ENCODE measurements at places on chromosomes 16 and 17.

DNA sequence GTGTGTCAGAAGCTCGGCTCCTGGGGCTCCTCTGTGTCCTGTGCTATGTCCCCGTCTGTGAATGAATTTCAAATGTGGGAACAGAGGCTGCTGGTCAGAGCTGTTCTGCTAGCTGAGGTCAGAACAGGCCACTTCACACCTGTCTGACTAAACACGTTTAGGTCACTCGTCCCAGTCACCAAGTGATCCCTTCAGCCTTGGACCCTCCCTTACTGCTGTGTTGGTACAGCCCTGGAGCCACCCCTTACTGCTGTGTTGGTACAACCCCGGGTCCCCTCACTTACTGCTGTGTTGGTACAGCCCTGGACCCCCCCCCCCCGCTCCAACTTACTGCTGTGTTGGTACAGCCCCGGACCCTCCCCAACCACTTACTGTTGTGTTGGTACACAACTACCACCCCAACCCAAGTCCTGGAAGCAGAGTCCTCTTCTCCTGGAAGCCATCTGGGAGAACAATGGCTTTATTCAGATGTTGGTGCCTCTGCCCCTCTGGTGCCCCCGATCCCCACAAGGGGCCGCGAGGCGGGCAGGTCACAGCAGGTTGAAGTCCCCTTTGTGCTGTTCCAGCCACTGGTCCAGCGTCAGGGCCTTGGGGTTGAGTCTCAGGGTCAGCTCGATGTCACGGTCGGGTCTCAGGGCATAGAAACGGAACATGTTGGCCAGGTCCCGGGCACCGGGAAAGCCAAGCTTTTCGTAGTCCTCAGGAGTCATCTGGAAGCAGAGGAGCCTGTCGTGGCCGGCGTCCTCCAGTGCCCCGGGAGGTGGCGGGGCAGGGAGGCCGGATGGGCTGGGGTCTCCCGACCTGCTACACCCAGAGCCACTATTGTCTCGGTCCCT, 13.0 kb downstream of the NMRAL1 start:
- peak; percentile 37 for DNase-seq

GRCh38 chr17:2214047-2214928, 89.3 kb downstream of the SMG6 start:
- DNase-seq = no peak

GRCh38 chr16:77062878-77063675, 127.9 kb upstream of the MON1B start:
- DNase-seq = no peak

- DNase-seq = peak; percentile 79
Measured at GRCh38 chr16:9372934-9373890, 281.8 kb downstream of the HAPSTR1 start.

GRCh38 chr16:68737046-68737729, at the start of gene CDH1:
Gene CDH1, plus strand, starts transcription at chr16:68737292. Its CDS starts 124 bp downstream, at chr16:68737416.
- no peak for DNase-seq

- no peak for DNase-seq
Measured at GRCh38 chr17:67109111-67109510, 64.8 kb downstream of the CACNG1 start.

GRCh38 chr17:80482058-80482318, 5.6 kb upstream of the NPTX1 start:
- DNase-seq = no peak

DNA sequence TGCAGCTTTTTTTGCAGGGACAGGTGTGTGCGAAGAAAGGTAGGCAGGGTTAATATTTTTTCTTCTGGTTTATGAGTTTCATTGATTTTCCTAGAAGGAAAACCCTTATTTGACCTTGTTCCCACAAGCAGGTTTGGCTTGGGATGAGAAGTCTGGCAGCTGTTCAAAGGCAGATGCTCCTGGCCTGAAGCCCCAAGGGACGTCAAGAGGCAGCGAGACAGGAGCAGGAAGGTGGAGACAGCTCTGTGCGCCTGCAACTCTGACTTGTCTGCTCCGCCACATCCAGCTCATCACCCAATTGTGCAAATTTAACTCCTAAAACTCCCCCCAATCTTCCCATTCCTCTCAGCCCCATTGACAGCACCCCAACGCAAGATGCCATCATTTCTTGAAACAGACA, 136.8 kb upstream of the XYLT1 start:
- no peak for DNase-seq

DNA sequence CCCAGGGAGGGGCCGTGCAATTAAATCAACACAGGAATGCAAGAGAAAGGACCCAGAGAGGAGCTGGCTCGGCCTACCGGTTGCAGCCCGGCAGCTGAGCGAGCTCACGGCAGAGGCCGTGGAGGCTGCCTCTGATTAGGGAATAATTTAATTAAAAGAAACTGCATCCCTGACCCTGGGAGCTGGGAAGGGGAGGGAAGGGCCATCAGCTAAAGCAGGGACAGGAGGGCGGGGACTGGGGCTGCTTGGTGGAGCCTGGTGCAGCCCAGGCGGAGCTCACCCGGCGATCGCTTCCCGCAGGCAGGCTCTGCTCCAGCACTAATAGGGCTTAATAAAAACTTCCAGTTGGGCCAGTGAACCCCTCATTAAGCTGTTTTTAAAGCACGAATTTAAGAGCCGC, 43.4 kb downstream of the LMF1 start:
- DNase-seq = no peak

DNA sequence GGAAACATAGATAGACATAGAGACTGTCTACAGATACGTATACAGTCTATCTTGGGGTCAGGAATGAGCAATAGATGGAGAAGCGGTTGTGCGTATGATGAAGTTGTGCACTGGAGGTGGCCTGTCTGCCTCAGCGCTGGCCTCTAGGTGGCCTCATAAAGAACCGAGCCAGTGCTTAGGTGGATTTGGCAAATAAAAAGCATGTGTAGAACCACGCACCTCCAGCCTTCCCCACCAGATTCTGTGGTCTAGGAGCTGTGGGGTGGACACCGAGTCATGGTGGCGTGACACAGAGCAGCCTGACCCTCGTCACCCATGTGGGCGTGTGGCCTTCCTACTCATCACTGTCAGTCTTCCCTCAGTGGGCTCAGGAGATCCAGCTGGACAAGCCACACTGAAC, 34.0 kb downstream of the PGS1 start:
- DNase-seq = no peak

DNA sequence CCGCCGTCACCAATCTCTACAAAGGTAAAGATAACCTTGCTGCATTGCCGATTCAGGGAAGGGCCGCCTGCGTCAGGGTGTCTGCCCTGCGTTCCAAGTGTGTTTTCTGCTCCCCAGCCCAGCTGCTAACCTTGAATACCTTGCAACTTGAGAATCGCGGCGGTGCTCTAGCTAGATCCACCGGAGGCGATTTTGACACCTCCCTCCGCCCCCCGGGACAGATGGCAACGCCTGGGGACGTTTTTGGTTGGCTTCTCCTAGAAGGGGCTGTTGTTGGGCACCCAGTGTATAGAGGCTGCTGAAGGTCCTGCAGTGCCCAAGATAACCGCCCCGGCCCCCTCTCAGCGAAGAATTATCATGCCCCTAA, 1.5 kb downstream of the HAPSTR1 start:
- peak; percentile 40 for DNase-seq

DNA sequence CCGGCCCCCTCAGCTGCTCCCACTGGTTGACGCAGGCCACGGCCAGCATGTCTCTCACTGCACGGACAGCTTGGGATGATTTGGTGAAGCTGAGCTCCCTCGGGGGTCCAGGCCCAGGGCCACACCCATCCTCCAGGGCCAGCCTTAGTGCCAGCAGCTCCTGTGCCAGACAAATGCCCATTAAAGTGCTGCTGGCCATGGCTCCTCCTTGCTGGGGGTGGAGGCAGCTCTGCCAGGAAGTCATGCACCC, 2.5 kb downstream of the TRIM47 start:
- DNase-seq = no peak

- peak; percentile 53 for DNase-seq
Measured at GRCh38 chr17:58358408-58359172, 6.6 kb upstream of the SUPT4H1 start.

DNA sequence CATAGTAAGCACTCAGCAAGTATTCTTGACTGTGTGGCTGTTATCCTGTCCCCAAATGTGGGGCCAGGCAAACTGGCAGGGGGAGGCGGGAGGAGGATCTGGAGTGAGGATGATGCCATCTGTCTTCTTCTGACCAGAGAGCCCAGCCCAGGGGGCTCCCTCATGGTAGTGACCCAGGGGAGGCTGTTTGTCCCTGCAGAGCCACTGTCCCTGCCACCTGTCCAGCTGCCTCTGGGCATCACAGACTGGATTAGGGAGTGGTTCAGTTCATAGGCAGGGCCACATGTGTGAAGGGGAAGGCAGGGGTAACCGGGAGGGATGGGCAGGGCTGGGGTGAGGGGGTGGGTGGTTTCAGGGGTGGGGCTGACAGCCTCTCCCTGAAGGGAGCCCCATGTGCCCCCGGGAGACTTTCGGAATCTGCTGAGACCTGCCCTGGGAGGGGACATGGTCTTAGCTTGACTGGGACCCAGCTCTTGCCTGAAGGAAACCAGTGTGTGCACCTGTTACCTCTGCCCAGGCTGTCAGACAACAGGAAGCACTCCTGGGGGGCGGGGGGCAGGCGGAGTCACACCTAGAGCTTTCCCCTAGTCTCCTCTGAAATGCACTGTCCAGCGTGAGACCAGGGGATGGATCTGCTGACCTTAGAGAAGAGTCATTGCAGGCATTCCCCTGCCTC, 15.2 kb downstream of the ARHGAP23 start:
- DNase-seq = no peak

- DNase-seq = no peak
Measured at GRCh38 chr17:80791758-80792284, 199.8 kb upstream of the CHMP6 start.

GRCh38 chr17:50853015-50853615, 13.0 kb downstream of the TOB1 start:
- no peak for DNase-seq
